Foreskin fibroblast (primary cell): ENCODE measurements at places on chromosomes 2 and 18.

DNA sequence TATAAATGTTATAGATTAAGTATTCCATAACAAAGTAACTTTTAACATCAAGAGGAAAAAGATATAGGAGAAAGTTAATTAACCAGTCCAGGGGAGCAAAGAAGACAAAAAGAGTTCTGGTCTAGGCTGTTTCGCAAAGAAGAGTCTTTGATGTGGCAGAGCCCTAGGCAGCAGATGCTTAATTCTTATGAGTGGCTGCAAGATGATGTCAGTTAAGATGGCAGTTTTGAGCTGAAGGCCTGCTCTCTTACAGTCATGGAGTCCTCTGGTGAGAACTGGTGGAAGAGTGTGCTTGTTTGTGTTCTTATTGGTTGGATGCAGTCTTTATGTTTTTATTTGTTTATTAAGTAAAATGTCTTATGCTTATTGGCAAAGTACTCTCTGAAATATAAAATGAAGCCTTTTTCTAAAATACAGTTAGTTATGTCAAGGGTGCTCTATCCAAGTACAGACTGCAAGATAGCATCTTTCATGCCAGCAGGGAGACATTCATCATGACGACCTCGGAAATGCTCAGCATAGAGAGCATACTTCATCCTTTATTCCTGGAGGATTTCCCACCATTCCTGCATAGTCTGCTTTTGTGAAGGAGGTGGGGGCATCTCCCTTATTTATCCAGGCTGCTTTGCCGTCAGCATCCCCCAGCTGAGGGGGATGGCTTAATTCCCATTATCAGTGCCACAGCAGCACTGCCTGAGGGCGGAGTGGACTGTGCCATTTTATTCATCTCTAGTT is 38.9 kb upstream of the SERPINE2 start:
- no peak for DNase-seq

DNA sequence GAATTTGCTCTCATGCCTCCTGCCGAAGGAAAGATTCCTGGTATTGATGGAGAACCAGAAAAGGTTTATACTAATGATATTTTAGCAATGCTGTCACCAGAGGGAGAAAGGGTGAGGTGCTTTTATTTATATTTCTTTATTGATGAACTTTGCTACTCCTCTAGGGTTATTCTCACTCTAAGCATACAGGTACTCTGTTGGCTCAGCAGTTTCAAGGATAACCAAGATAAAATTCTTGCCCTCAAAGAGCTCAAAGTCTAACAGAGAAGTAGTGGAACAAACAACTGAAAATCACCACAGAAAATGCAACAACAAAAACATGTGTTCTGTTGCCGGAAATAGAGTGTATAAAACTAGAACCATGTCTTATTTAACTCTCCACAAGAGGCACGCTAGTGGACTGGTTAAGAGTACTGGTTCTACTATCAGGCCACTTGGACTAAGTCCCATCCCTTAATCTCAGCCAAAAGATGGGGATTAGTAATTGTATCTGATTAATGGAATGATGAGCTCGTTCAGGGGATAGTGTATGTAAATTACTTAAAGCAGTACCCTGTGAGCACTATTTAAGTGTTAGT is 103.6 kb downstream of the DNAH6 start:
- DNase-seq = no peak

GRCh38 chr2:231469583-231469950 is 5.3 kb upstream of the NCL start:
- no peak for DNase-seq

DNA sequence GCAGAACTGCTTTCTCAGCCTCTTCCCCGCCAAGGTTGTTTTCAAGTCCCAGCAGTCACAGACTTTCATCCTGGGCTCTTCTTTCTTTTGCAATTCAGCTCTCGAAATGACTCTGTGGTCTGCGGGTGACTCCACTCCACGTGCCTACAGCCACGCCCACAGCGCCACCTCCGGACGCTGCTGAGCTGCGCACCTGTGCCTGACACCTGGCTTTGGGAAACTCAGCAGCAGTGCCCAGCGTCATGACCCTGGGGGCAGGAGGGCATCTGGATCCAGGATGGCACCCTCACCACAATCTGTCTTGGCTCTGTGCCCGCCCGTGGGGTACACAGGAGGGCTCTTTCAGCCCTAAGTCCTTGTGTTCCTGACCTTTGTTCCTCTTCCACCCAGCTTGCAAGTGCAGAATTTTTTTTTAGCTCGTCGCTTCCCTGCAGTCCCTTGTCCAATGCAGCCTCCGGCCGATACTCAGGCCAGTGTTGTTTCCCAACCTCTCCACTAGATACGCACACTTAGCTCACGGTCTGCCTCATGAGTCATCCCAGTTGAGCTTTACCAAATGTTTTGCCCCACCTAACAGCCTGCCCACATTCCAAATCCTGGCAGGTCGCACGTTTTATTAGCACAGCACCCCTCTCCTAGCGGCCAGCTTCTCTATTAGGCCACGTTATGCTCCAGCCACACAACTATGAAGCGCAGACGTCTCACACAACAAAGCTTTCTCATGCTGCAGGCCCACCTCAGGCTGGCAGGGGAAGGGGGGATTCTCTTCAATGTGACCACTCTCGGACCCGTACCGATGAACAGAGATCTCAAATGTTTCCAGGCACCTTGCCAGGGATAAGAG is 6.5 kb upstream of the CAPN10 start:
- peak; percentile 89 for DNase-seq

- no peak for DNase-seq
These were observed 54.8 kb upstream of the YWHAQ start for GRCh38 chr2:9685637-9686036.

- no peak for DNase-seq
These were observed 25.4 kb downstream of the SESTD1 start for GRCh38 chr2:179239195-179239594.

DNA sequence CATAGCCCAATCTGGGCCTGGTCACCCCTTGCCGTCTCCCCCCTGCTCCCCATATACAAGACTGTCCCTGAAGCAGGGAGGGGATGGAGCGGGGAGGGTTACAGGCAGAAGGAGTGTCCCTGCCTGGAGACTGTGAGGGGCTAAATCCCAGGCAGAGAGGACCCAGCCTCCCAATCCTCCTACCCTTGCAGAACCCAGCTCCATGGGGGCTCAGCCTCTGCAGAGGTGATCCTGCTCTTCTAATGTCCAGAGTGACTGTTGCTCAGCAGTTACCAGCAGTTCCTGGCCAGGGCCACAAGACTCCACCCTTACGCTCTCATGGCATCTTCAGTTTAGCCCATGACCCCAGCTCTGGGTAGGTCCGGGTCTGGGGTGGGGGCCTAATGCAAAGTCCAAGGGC is 58.1 kb downstream of the COA5 start:
- no peak for DNase-seq

DNA sequence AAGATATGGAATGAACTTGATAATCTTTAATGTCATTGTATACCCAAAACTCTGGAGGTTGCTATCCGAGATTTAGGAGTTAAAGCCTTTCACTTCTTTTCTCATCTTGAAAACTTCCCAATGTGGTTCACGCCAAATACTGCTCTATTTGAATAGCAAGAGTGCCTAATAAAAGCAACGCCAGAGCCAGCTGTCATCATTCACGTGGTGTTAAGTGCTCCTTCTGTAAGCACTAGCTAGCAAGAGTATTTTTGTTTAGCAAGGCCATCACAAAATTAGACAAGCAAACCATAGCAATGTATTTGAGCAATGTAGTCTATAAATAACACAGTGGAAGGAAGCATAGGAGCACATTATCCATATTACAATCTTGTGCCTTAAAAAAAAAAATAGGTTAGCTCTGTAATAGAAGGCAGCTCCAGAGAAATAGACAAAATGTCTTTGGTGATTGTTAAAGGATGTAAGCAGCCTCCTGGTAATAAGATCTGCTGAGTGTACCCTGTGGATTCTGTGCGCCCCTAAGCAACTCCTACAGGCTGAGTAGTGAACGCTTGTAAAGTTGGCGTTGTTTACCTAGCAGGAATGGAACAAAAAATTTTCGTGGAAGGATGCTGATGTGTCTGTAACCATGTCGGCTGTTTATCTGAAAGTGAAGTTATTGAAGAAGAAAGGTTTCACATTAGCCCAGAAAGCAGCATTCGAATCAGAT is 518.0 kb downstream of the CNTNAP5 start:
- DNase-seq = no peak
